ENCODE measurements at places on chromosomes 7 and 10. TPM values are rescaled to one million over a fixed set of nuclear protein-coding genes. Genes with fewer than 3 reads are reported as not detected.
A peak's percentile ranks its signal among the peaks of the same experiment; 100 is the strongest.

The MBL2 gene
- not detected for total RNA-seq

DNA sequence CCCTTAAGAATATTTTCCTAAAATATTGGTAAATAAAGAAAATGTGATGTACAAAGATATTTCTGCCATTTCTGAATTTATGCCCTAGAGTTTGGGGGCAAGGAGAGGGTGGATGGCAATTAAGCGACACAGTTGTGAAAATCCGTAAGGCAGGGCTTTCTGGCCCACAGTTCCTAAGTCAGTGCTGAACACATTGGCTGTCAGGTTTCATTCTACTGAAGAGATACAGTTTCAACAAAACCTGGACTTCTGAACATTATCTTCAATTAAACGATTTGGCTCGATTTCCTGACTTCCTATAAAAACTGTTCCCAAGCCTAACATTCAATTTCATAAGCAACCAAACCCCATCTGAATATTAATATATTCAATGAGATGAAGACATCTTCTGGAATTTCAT, 61.1 kb upstream of the NEBL start:
- no peaks in the 10 kb centered on the region for H3K4me1 ChIP-seq

DNA sequence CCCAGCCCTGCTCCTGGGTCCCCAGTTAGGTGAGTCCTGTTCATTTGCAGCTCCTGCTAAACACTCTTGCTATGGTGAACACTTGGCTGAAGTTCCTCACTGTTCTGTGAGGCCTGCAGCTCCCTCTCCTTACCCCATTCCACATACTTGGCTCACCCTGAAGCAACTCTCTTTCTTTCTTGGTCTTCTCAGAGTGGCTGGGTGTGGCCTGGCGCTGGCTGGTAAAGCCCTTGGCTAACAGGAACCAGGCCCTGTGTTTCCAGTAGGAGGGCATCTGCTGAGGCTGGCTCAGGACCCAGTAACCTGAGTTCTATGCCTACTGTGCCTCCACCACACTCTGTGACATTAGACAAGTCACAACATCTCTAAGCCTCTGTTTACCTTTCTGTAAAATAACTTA, 53.1 kb upstream of the COL13A1 start:
- DNase-seq = peak; percentile 15
- H3K4me1 ChIP-seq = no peaks in the 10 kb centered on the region
- no peaks in the 10 kb centered on the region for H3K36me3 ChIP-seq

DNA sequence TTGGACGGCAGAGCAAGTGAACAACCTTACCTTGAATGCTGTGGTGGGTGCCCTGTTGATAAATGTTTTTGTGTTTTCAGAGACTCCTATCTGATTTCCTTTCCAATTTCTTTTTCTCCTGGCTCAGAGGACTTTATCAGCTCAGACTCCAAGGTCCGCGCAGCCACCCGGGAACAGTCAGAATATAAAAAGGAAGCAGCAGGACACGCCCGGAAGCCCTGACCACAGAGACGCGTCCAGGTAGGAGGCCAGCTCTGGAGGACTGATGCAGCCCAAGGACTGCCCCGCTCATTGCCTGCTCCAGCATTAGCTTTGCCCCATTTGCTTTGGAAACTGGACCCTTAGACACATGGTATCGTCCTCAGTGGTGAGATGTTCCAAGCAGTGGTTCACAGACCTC, 61.3 kb downstream of the TACC2 start:
- no peak overlapping the region for H3K27ac ChIP-seq
- no peak for DNase-seq
- H3K36me3 ChIP-seq = no peaks in the 10 kb centered on the region
- H3K4me3 ChIP-seq = no peak overlapping the region
- no peaks in the 10 kb centered on the region for H3K4me1 ChIP-seq

The CRYGN gene
- total RNA-seq = not detected

The DNTT gene
- not detected for total RNA-seq

GRCh38 chr7:47256016-47256415, 325.9 kb downstream of the TNS3 start:
- H3K4me3 ChIP-seq = no peak overlapping the region
- no peaks in the 10 kb centered on the region for H3K36me3 ChIP-seq
- H3K27ac ChIP-seq = no peak overlapping the region
- H3K27me3 ChIP-seq = peaks cover 23% of the 10 kb centered on the region

DNA sequence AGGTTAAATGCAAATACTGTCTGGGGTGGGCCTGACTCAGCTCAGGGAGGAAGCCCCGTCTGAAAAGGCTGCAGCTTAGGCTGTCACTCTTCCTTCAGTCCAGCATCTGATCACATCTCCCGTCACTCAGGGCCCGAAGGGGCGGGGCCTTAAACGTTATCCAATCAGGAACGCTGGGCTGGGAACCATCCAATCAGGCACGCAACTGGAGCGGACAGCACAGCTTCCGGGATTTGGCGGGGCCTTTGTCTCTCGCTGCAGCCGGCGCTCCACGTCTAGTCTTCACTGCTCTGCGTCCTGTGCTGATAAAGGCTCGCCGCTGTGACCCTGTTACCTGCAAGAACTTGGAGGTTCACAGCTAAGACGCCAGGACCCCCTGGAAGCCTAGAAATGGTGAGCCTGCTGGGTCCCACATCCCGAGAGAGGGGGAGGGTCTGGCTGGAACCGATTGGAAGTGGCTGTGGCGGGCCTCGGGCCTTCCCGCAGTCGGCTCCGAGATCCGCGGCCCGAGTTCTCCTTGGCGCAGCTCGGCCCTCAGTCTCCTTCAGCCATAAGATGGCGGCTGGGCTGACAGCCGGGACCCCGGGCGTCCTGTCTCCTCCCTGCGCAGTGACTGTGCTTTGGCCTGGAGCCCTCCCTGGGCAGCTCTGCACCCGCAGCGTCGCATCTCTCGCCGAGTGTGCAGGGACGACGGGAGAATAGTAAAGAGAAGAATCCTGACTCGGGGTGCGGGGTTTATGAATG, at the start of gene ZNF92:
TSS of gene ZNF92 (plus strand) at position 248 of the 744 bp plus-strand sequence. CDS start at position 391, 143 bp downstream.
- peak; percentile 96 for DNase-seq
- no peaks in the 10 kb centered on the region for H3K36me3 ChIP-seq
- peak within 1 kb of the TSS; percentile 94 for H3K27ac ChIP-seq
- H3K4me3 ChIP-seq = peak within 1 kb of the TSS; percentile 93

The GNGT1 gene
- not detected for total RNA-seq

GRCh38 chr10:124621637-124622036, 122.5 kb downstream of the FAM53B start:
- H3K36me3 ChIP-seq = no peaks in the 10 kb centered on the region
- H3K27me3 ChIP-seq = no peaks in the 10 kb centered on the region
- H3K4me3 ChIP-seq = no peak overlapping the region
- no peak for DNase-seq

GRCh38 chr10:111835574-111835973, 348.0 kb downstream of the GPAM start:
- no peak overlapping the region for H3K27ac ChIP-seq
- no peaks in the 10 kb centered on the region for H3K36me3 ChIP-seq
- no peak overlapping the region for H3K4me3 ChIP-seq
- no peaks in the 10 kb centered on the region for H3K4me1 ChIP-seq

The IGF2BP3 gene
- total RNA-seq = 0.31 TPM

DNA sequence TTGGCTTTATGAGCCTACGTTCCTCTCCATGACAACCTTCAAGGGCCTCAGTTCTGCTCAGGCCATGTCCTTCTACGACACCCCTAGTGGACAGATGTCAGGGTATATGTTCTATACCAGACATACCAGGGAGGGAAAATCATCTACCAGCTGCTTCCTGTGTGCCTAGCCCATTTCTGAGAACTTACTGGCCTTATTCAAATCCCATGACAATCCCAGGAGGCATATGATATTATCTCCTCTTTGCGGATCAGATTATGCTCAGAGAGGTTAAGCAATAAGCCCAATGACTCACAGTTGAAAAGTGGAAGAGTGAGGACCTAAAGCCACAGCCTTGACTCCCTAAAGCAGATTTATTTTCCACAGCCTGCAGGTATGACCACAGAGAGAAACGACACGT, 139.3 kb downstream of the GLI3 start:
- no peak overlapping the region for H3K4me3 ChIP-seq
- no peaks in the 10 kb centered on the region for H3K27me3 ChIP-seq
- no peak overlapping the region for H3K27ac ChIP-seq

The HABP2 gene
- total RNA-seq = not detected

DNA sequence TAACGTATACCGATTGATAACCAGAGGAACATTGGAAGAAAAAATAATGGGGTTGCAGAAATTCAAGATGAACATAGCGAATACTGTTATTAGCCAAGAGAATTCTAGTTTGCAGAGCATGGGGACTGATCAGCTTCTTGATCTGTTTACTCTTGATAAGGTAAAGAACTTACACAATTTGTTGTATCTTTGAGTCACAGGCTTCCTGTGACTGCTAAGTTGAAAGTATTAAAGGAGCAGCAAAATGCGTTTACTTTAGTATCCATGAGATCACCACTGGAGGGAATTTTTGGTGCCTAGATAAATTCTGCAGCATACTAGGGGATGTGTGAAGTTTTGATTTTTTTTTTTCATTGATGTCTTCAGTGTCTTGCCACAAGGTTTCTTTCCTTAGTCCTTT, 103.6 kb downstream of the BTAF1 start:
- DNase-seq = no peak
- H3K27ac ChIP-seq = no peak overlapping the region
- H3K36me3 ChIP-seq = peaks cover 15% of the 10 kb centered on the region
- H3K4me3 ChIP-seq = no peak overlapping the region
- no peaks in the 10 kb centered on the region for H3K27me3 ChIP-seq
- no peaks in the 10 kb centered on the region for H3K4me1 ChIP-seq

The WBP1L gene
- 21.0 TPM for total RNA-seq

The ZNF804B gene
- not detected for total RNA-seq

- H3K27ac ChIP-seq = no peak overlapping the region
- H3K4me3 ChIP-seq = no peak overlapping the region
- H3K36me3 ChIP-seq = no peaks in the 10 kb centered on the region
- H3K4me1 ChIP-seq = peaks cover 14% of the 10 kb centered on the region
- no peak for DNase-seq
Measured at GRCh38 chr10:73926152-73926764, 15.3 kb downstream of the PLAU start.

- no peak for DNase-seq
- H3K36me3 ChIP-seq = no peaks in the 10 kb centered on the region
- no peak overlapping the region for H3K4me3 ChIP-seq
- peaks cover 16% of the 10 kb centered on the region for H3K27me3 ChIP-seq
- H3K4me1 ChIP-seq = peaks cover 3% of the 10 kb centered on the region
Measured at GRCh38 chr10:3047596-3047995, 19.8 kb upstream of the PFKP start.

The TPK1 gene
- total RNA-seq = 10.7 TPM

DNA sequence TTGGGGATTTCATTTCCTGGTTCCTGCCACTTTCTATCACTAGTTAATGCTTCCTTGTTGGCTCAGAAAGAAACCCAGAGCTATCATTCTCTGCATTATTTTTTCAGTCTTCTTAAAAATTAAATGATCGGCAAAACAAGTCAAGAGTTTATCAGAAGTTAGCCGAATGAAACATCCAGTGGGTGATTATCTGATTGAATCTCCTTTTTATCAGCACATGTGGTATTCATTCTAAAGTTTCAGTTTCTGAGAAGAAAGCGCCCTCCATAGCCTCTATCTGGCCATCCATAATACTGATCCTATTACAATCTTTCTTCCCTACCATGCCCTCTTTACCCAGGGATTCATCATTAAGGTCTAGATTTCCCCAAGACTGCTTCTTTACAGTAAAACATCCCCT, 71.8 kb downstream of the OSBPL3 start:
- no peaks in the 10 kb centered on the region for H3K27me3 ChIP-seq
- H3K4me3 ChIP-seq = no peak overlapping the region
- H3K27ac ChIP-seq = no peak overlapping the region

The STMP1 gene
- total RNA-seq = 17.3 TPM

GRCh38 chr10:87702260-87702972, 42.7 kb downstream of the PAPSS2 start:
- no peaks in the 10 kb centered on the region for H3K36me3 ChIP-seq
- H3K4me3 ChIP-seq = no peak overlapping the region
- H3K4me1 ChIP-seq = no peaks in the 10 kb centered on the region

The PPP1R9A gene
- 0.69 TPM for total RNA-seq

The AKR1C8 gene
- total RNA-seq = 1.3 TPM

DNA sequence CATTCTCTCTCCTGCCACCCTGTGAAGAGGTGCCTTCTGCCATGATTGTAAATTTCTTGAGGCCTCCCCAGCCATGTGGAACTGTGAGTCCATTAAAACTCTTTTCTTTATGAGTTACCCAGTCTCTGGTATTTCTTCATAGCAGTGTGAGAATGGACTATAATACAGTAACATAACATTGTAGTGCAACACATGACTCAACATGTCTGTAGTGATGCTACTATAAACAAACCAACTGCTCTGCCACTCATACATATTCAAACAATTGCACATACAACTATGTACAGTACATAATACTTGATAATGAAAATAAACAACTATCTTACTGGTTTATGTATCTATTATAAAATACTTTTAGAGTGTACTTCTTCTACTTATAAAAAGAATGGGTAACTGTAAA, 7.1 kb downstream of the ATOH7 start:
- H3K36me3 ChIP-seq = no peaks in the 10 kb centered on the region
- no peak for DNase-seq
- H3K27ac ChIP-seq = no peak overlapping the region

DNA sequence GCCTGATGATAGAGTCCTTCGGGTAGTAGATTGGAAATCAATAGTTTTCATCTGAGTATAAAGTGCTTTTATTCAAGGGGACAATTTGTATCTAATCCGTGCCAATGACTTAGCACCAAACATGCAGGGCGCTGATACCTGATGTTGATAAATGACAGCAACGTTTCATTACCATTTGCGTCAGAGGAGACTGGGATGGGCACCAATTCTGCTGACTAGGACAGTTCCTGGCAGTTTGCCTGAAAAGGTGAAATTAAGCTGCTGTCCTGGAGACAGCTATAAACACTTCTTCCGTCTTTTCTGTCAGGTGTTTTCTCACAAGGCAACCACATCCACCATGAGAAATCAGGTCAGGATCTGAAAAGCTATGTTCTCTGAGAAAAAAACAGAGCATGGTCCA, 1136.4 kb downstream of the TYW1 start:
- no peak for DNase-seq
- H3K36me3 ChIP-seq = no peaks in the 10 kb centered on the region
- H3K27ac ChIP-seq = no peak overlapping the region
- H3K27me3 ChIP-seq = no peaks in the 10 kb centered on the region
- no peaks in the 10 kb centered on the region for H3K4me1 ChIP-seq

Measured in natural killer cell treated with Interleukin-12 subunit alpha and Interleukin-12 subunit beta and Interleukin-15 and Interleukin-18, amount 100 ng/mL, for 72 hours (primary cell).